Stimulated activated CD8-positive, alpha-beta memory T cell treated with anti-CD3 and anti-CD28 coated beads, Interleukin-15, amount 100 ng/mL, for 48 hours (primary cell): ENCODE measurements at places on chromosomes 11 and 22.

- no peak for DNase-seq
Observed at GRCh38 chr11:63611395-63611747, 2.9 kb downstream of the PLAAT3 start.

- no peak for DNase-seq
Observed at GRCh38 chr11:107043242-107044006, 25.1 kb upstream of the GUCY1A2 start.

GRCh38 chr11:792873-793272 lies 3.0 kb upstream of the CEND1 start:
- no peak for DNase-seq

DNA sequence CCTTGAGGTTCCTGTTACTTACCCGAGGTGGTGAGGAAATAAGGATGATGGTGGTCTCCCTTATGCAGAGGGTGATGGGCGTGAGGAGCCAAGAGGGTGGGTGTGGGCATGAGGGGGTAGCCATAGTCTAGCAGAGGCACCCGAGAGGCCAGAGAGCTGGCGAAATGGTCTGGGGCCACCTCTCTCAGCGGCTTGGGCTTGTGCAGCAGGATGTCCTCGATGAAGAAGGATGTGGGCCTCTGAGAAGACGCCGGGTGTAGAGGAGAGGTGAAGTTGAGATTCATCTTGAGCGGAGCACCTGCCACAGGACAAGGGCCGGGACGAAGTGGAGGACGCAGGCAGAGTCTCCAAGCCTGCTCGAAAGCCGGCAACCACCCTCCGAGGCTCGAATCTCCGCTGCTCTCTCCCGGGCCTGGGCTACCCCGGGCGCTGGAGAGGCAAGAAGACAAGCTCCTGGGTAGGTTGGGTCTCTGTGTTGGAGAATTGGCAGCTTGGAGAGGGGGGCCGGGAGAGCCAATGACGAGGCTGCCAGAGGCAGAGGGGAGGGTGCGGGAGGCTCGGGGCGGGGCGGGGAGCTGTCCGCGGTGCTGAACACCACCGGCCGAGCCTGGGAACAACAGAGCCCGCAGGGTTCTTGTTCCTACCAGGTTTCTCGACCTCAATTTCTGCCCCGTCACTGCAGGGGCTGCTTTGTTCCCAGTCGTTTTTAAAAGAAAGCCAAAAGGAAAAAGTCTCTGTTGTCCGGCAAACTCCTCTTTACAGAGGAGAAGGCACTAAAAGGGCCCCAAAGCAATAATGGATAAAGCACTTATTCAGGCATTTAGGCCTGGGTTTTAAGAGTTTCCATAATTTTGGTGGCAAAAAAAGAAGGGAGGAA lies at the start of gene BSX:
BSX (minus strand) TSS at position 447 of the 877 bp plus-strand sequence; CDS start at position 284, 163 bp downstream.
- peak; percentile 28 for DNase-seq

DNA sequence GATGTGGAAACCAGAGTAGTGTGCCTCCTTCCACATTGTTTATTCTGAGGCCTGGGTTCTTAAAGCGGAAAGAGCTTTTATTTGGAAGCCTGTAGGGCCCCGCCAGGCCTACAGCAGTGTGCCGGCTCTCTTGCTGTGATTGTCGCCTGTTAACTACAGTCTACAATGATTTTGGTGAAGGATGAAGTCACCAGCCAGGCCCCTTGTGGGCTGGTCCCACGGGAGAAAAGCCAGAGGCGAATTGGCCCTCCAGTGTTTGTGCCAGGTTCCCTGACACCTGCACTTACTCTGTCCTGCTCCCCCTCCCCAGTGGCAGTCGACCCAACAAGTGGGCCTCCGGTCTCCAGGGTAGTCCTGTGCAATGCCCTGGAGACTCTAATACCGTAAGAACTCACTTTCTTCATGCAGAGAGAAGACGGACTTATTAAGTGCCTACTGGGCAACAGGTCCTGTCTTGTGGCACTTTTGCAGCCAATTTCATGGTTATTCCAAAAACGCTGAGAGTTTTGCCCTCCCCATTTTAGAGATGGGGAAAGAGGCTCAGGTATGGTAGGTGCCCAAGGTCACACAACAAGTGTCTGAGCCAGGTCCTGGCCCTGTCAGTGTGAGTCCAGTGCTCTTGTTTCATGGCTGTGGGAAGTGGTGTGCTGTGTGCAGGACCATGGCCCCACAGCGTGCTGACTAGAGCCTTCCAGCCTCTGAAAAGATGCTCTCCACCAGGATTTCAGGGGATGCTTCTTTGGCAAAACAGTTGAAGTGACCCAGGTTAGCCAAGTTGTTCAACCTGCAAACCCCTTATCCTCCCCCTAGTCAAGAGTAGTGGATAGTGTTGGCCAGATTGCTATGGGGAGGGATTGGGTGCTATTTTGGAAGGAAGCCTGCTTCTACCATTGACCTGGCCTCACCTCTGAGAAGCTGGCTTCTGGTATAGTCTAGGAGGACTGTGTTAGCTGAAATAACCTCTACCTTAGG lies 1.4 kb downstream of the MICAL2 start:
- no peak for DNase-seq

GRCh38 chr11:119685111-119685746 lies 43.8 kb downstream of the NECTIN1 start:
- no peak for DNase-seq

DNA sequence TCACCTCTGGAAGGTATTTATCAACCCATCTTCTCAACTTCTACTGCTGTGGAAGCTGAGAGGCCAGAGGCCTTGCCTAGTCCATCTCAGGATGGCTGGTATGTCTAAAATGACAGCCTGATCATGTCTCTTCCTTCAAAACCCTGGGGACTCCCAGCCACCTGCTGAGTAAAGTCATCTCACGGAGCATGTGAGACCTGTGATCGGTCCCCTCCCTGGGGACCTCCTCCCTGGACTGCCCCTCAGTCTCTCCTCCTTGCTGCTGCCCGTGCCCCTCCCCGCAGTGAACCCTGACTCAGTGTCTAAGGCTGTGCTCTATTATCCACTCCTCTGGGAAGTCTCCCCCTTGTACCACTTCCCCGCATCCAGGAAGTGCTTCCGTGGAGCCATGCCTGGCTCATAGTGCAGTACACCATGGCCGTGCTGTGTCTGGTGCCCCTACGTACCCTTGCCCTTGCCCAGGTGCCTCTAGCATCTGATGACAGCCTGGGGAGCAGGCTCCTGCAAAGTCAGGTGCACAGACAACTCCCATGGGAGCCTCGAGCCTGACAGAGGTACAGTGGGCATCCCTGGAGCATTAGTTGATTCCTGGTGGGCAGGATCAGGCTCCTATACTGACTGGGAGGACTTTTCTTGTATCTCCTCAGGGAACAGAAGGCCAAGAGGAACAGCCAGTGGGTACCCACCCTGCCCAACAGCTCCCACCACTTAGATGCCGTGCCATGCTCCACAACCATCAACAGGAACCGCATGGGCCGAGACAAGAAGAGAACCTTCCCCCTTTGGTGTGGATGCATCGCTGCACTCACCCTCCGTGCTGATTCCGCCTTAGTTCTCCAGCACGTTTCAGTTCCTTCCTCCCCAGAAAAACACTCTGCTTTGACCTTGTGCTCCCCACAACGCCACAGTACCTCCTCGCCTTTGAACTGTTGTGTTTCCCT lies 13.8 kb downstream of the SMARCB1 start:
- DNase-seq = no peak

- DNase-seq = no peak
Observed at GRCh38 chr22:38347944-38348750, 30.9 kb upstream of the CSNK1E start.

DNA sequence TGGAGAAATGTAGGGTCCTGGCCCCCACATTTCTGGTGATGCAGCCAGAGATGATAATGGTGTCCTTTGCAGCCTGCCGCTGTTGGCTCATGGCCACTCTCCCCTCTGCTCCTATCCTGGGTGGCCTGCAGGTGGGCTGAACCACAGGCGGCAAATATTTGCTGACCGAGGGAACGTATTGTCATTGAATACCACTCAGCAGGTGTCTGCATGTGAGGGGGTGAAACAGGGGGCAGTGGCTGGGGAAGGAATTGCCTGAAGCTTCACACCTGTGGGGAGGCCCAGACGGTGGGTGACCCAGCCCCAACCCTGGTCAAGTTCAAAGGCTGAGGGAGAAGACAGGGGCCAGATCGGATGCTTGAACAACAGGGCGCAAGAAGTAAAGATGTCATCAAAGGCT lies 73.3 kb upstream of the WNT11 start:
- DNase-seq = no peak

DNA sequence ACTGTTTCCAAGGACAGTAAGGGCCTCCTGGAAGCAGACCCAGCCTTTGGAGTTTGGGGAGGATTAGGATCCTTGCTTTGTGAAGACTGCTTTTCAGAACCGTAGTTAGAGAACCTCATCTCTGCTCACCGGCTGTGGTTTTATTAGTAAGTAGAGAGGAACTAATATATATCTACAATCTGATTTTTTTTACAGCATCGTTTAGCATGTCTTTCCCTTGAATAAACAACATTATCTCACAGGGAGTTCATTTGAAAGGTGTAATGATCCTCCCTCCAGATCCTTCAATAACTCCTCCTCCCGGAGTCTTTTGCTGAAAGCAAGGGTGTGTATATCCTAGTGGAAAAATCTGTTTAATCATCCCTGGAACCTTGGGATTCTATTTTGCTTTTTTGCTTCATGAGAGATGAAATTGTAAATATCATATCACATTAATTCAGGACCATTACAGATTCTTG lies 132.7 kb downstream of the DBX1 start:
- DNase-seq = no peak

DNA sequence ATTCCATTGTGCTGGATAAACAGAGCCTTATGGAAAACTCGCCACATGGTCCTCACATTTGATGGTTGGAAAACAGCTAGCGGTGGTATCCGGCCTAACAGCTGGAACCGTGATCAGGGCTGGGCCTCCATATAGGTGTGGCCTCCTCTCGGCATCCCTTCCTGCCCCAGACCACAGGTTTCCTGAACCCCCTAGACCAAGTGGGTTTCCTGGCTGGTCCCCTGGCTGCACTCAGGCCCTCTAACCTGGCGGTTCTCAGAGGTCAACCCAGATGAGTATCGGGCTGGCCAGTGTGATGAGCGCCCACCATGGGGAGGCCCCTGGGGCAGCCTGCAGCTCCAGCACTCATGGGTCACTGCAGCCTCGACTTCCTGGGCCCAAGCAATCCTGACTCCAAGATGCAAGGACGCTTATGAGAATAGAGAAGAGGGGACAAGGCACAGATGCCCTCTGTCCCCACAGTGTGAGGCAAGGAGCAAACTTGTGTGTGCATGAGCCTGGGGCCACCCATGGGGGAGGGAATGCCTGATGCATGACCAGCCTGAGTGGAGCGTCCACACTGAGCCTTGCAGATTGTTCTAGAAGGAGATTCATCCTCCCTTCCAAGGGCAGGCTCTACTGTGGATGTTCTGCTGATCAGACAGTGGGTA lies 53.4 kb upstream of the WNT7B start:
- no peak for DNase-seq

DNA sequence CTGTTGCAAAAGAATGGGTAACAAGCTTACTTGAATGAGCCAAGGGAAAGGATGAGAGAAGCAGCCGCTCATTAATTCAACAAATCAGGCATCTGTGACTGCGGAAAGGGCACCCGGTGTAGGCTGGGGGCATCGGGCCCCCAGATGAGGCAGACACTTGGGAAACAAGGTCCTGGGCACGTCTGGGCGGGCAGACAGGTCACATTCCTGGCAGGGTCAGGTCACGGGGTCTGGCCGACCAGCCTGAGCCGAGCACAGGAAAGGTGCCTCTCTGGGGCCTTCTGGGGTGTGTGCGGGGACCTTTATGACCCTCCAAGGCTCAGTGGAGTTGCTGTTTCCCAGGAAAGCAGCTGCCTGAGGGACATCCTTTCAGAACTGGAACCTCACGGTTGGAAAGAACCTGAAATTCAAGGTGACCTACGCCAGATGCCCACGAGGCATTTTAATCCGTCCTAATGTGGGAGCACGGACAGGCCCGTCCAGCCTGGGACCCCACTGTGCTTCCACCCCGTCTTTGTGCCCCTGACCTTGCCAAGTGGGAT lies 57.1 kb downstream of the ST14 start:
- DNase-seq = no peak

DNA sequence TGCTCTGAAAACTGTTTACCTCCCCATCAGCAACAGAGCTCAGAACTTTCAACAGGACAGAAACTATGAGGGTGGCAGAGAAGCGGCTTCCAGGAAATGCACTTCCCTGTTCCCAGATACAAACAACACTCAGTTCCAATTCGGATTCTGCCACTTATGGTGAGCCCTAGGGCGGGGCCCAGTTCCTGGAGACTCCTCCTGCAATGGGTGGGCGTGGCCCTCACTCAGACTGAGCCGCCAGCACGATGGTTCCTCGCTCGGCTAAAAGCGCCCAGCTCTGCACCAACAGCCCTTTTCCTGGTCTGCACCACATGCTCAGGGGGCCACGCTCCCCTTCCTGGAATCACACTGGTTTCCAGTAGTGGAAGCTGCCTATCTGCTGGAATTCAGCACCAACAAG lies 314.1 kb downstream of the CTTN start:
- no peak for DNase-seq
